ENCODE measurements at places on chromosomes 11 and 22.

GRCh38 chr22:44642096-44642644 is 59.8 kb upstream of the PRR5 start:
- no peak for DNase-seq

DNA sequence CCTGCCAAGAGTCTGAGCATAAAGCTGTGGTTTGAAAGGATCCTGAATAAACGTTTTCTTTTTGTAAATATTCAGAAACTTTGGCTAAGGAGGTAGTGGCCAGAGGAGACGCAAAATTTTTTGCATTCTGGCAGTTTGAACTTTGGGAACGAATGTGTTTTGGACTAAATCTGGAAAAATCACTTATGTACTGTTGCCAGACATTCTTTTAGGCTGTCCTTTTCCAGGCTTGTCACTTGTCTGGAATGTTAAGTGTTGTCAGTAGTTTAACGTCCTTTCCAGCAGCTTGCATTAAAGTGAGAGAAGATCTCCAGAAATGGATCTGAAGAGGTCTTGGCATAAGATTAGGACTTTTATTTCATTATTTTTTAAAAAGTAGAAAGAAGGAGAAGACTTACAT is 18.5 kb downstream of the SPECC1L start:
- DNase-seq: no peak

- no peak for DNase-seq
Measured at GRCh38 chr11:61072316-61073109, 29.8 kb upstream of the CD5 start.

DNA sequence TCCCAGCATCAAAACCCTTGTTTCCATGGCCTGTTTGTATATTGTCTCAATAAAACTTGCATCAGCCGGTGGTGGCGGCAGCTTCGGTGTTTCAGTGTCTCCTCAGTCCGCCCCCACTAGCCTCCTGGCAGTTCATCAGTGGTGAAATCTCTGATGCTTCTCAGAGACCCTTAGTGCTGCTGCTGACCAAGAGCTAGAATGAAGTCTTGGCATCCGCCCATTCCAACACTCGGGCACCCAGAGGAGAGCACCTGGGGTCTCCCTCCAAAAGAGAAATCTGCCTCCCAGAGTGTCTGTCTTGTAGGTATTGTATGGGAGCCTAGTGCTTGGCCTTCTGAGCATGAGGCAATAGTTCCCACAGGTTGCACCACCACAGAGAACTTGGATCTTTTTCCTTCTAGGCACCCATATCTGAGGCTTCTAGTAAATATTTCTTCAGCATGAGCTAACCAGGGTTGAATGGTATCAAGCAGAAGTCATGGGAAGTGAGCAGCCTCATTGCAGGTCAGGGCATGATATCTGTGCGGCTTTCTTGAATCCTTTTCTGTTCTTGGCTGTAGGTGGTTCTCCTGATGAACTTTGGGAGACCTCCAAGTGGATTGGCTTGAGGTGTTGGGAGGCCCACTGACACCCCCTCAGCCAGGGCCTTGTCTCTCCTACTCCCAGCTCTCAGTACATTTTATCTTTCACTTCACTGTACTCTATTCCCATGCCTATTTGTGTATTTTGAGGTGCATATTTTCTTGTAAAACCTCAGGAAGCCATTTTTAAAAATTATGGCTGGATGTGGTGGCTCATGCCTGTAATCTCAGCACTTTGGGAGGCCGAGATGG is 13.2 kb upstream of the AIFM3 start:
- peak; percentile 81 for DNase-seq

DNA sequence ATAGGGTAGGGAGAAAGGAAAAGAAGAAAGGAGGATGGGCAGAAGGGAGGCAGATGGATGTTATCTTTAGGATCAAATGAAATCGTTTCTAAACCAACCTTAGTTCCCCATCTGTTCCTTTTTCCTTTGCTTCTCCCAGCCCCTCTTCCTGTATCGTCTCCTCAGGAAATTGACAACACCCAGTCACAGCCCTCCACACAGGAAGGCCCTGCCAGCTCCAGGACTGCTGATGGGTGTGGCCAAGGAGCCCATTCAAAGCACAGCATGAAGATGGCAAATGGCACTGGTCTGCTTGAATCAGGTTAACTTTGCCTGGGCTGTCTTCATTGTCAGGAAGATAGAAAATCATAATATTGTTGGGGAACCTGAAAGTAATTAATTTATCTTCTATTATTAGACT is 164.8 kb downstream of the C11orf87 start:
- no peak for DNase-seq

GRCh38 chr22:39463931-39464390 is 7.1 kb downstream of the MGAT3 start:
- no peak for DNase-seq

- DNase-seq: no peak
Measured at GRCh38 chr22:48627966-48628365, 1199.7 kb downstream of the BRD1 start.

DNA sequence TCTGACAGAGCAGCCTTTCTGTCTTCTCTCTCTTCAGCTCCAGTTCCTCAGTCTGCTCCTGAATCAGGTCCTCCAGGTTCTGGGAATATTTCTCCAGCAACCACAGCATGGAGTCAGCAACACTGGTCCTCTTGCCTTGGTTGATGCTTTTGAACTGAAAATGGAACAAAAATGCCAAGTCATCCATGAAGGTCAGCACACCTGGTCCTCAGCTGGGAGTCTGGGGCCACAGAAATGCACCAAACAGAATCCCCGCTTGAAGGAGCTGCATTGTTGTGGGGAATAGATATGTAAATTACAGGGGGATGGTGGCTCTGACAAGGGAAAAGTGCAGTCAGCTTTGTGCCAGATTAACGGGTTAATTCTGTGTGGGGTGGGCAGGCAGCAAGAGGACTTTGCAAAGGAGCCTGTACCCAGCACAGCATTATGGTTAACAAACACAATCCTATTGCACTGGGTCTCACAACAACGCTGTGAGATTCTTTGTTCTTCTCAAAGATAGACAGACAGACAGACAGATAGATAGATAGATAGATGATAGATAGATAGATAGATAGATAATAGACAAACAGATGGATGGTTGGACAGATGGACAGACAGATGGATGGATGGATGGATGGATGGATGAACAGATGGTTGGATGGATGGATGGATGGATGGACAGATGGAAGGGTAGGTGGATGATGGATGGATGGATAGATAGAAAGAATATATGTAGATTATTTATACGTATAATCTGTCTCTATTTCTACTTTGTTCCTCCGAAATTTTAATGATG is 33.8 kb upstream of the LRRC32 start:
- no peak for DNase-seq

Data from small intestine (tissue), 16 donors.